GM04503 (cell line): ENCODE measurements at places on chromosomes 16 and 17.

GRCh38 chr17:75345514-75346167, 56.4 kb upstream of the SLC25A19 start:
- no peak for DNase-seq

GRCh38 chr16:4339909-4340308, 11.2 kb downstream of the PAM16 start:
- no peak for DNase-seq

- DNase-seq: peak; percentile 69
Measured at GRCh38 chr17:42667088-42667951, 8.2 kb downstream of the TUBG2 start.

GRCh38 chr16:53601961-53602360, 99.0 kb upstream of the AKTIP start:
- no peak for DNase-seq

GRCh38 chr17:72390675-72391508, 270.1 kb downstream of the SOX9 start:
- DNase-seq: no peak

- DNase-seq: no peak
Measured at GRCh38 chr16:24255456-24256371, at the start of gene CACNG3. TSS of gene CACNG3 (plus strand) at chr16:24256335. CDS start at chr16:24256755, 420 bp downstream.

DNA sequence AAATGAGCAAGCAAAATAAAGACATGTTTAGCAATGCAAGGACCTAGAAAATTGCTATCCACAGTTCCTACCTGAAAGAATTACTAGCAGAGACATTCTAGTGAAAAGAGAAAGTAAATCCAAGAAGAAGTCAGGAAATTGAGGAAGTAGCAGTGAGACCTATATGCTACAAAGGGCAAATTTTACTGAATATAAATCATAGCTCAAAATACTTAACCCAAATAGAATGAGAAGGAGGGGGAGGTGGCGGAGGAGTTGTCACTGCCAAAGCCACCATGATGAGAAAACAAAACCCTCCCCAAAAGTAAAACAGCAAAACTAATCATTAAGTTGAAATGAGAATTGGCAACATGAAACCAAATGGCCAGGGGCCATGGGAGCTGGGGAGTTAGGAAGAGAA, 39.3 kb downstream of the PITPNM3 start:
- DNase-seq: no peak

DNA sequence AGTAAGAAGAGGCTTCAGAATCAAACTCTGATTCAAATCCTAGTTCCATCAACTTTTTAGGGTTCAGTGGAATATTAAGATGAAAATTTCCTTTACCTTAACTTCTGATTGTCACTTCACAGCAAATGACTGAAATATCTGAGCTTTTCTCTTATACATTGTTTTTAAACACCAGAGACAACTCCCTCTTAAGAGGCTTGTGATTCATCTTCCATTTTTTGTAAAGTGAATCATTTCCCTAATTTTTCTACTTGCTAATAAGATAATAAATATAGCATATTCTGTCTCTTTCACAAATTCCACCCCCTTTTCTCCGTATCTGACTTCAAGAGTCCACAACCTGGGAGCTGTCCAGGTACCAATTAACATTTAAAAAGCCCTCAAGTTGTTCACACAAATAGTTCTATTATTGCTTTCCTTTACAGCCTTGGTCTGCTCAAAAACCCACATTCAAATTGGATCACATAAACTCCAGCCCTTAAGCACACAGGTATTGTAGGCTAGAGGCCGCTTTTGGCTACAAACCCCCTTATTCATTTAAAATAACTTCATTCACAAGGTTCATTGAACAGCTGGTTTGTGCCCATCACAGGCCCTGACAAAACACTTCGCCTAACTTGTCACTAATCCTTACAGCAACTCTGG, 14.1 kb upstream of the UTP6 start:
- no peak for DNase-seq

DNA sequence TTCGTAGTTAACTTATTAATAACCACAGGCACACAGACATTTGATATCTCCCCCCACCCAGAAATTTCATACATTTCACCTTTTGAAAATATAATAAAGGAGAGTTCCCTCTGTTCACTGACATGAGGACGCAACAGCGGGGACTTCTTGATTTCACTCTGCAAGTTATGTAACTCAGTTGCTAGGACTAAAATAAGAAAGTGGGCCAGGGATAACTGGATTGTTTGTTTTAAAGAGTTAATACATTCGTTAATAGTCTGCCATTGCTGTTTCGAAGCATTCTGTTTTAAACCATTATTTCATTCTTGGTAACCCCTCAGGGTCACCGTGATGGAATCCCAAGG, 1.2 kb downstream of the RHOT1 start:
- no peak for DNase-seq

- DNase-seq: no peak
Measured at GRCh38 chr17:82235775-82236141, 6.9 kb downstream of the SLC16A3 start.

DNA sequence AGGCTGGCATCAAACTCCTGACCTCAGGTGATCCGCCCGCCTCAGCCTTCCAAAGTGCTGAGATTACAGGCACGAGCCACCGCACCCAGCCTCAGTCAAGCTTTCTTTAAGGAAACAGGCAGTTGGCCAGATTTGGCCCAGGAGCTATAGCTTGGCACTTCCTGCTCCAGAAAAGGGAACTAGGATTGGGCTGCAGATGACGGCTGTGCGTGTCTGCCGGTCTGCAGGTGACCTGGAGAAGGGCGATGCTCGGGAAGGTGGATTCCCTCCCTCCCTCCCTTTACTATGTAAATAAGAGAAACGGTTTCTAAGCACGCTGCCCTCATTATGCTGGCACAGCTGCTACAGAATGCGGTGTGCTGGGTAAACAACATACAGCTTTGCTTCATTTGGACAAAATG, 215.9 kb downstream of the RPTOR start:
- no peak for DNase-seq

DNA sequence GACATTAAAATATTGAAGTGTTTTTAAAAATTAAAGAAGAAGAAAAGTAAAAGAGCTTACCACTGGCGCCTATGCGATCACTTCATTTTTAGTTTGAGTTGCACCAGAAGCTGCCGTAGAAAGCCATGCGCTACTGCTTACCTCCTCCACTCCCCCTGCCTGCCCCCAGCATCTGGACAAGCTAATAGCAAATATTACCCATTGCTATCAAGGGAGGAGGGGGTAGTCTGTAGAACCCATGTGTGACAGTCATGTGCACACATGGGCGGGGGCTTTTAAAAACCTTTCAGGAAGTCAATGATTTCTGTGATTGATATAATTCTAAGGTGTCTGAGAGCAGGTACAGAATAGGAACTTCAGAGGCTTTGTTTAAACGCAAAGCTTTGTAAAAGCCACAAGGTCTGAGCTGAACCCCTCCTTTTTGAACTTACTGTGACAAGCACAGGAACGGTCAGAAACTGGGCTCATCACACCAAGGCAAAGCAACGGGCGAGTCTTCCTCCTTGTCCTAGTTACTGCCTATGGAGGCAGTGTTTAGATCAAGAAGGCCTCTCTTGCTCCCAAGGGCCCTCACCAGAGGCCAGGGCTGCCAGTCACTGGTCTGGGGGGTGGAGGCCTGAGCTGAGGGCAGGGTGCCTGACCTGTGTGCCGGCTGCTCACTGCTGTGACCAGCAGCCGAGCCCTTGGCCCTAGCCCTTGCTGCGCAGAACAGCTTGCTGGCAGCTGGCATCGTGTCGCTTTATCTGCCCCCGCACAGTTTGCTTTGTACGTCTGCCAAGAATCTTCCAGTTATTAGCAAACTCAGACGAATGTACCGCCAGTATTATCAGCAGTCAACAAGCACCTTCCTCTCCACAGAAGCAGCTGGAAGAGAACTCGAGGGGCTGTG, 15.0 kb downstream of the GINS2 start:
- no peak for DNase-seq

DNA sequence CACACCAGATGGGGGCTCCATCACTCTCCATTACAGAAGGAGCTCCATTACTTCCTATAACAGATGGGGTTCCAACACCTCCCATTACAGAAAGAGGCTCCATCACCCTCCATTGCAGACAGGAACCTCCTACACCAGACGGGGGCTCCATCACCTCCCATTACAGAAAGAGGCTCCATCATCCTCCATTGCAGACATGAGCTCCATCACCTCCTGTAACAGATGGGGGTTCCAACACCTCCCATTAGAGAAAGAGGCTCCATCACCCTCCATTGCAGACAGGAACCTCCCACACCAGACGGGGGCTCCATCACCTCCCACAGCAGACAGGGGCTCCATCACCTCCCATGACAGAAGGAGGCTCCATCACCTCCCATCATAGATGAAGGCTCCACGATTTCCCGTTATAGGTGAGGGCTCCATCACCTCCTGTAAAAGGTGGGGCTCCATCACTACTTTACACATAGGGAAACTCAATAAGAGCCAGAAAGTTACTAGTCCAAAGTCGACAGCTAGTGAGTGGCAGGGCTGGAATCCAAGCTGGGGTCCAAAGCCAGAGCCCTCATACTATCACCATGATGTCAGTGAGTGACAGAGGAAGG, 224.8 kb downstream of the RBFOX3 start:
- no peak for DNase-seq

GRCh38 chr16:84532855-84533486, 28.5 kb upstream of the MEAK7 start:
- DNase-seq: no peak

DNA sequence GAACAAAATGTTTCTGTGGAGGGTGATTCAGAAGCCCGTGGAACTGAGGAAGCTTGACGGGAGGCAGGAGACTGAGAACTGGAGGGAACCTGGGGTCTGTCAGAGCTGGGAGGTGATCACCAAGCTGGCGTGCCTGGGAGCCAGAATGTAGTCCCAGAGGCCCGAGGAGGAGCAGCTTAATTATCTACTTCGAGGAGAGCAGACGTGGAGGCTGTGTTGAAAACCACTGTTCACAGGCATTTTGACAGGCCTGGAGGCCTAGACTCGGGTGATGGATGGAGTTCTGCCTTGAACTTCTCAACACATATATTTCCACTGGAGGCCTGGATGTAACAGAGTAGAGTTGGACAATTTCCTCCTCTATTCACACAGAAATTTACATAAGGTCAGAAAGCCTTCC, 177.7 kb upstream of the SALL1 start:
- DNase-seq: no peak

DNA sequence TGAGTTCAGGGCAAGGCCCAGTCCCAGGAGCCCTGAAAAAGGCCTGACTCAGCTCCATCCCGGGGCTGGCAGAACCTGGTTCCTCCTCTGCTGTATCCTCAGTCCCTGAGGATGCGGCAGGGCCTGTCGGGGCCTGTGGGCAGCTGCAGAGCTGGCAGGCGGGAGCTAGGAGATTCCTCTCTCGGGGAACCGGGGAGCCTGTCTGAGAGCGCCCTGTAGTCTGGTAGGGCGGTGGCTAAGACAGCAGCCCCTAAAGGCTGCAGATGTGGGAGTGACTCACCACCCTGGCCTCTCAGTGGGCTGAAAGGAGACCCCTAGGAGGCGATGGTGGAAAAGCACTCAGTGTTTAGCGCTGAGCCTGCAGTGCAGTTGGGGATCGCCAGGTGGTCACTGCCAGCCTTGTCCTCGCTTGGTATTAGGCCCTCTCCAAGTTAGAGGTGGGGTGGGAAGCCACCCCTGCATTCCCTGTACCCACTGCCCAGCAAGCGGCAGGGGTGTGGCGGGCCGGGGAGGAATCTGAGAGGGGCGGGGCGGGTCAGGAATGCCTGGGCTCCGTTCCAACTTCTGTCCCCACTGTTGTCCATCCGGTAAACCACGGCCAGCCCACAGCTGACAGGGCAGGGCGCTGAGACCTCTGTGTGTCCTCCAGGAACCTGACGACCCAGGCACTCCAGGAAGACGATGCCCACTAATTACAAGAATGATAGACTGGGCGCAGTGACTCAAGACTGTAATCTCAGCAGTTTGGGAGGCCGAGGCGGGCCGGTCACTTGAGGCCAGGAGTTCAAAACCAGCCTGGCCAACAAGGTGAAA, 29.5 kb upstream of the CDH1 start:
- DNase-seq: no peak

GRCh38 chr17:76475302-76475701, 7.9 kb downstream of the AANAT start:
- no peak for DNase-seq

DNA sequence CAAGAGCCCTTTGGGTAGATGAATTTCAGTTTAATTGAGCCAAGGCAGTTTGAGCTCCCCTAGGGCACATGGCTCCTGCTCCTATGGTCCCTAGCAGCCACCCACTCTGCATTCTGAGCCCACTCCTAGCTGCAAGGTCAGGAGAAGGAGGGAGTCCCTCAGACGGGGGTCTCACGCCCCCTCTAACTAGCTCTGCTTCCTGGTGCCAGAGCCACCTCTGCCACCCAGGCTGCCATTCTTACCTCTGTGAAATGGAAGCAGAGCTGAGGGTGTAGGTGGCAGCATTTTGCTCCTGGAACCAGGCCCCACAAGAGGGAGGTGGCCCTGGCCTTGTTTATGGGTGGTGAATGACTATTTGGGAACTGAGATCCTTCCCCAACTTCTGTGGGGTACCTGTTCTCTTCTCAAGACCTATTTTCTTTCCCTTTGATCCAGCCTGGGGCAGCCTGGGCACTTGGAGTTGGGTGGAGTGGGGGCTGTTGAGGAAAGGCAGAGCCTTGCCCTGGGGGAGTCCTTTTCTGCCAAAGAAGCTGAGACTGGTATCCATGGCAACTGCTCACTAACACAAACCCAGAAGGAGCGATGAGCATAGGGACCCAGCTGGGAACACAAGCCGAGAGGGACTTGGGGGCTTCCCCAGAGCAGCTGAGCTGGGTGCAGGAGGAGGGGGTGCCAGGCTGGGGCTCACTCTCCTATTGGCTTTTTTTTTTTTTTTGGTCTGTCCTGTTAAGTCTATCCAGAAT, 4.8 kb downstream of the SPNS2 start:
- no peak for DNase-seq

DNA sequence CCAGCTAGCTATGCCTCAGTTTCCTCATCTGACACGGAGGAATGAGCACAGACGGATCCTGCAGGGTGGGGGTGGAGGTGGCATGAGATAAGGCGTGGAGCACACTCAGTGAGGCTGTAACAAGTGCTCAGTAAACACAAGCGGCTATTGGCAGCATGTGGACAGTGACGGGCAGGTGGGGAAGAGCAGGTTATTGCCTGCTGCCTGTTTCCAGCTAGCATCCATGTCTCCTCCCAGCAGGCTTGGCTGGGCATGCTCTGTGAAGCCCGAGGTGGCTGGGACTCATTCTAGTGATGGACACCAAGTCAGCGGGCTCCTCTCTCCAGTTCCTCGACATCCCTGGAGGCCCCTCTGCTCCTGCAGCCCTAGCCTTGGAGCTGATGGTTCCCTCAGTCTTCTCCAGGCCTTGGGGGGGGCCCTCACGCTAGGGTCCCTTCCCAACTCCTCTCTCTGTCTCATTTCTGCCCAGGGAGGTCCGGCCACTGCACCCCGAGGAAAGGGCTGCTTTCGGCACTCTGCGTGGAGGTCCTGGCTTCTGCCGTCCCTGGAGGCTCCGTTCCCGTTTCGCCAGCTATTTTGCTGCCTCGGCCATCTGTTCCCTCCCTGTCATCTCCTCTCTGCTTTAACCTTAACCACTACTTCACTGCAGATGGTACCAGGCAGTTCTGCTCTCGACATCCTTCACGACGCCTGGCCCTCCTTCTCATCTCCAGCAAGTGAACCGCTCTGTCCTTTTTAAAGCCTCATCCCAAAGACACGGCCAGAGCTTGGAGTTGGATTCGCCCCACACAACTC, 6.2 kb downstream of the RTN4RL1 start:
- no peak for DNase-seq

- DNase-seq: no peak
Measured at GRCh38 chr17:49403514-49404289, 11.0 kb downstream of the PHB1 start.
